Fibroblast of skin of back (primary cell): ENCODE measurements at places on chromosomes 6 and 20.

DNA sequence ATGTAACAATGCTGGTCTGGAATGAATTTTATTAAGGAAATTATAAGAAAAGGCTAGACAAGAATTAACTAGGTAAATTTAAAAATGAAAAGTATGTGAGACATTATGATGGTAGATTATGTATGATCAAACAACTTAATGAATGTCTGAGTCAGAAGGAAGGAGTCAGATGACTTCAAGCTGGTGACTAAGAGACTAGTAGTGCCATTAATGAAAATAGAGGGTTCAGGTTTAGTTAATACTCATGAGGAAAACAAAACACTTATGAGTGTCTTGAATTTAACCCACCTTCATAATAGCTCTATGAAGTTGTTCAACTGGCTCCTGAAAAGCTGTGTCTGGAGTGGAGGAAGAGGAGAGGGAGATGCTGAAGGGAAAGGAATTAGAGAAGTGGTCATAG lies 256.3 kb downstream of the ADGRB3 start:
- DNase-seq: peak; percentile 23

GRCh38 chr20:49539481-49540231 lies 28.3 kb downstream of the PTGIS start:
- DNase-seq: no peak

GRCh38 chr6:129667621-129668020 lies 42.4 kb downstream of the ARHGAP18 start:
- DNase-seq: peak; percentile 42

DNA sequence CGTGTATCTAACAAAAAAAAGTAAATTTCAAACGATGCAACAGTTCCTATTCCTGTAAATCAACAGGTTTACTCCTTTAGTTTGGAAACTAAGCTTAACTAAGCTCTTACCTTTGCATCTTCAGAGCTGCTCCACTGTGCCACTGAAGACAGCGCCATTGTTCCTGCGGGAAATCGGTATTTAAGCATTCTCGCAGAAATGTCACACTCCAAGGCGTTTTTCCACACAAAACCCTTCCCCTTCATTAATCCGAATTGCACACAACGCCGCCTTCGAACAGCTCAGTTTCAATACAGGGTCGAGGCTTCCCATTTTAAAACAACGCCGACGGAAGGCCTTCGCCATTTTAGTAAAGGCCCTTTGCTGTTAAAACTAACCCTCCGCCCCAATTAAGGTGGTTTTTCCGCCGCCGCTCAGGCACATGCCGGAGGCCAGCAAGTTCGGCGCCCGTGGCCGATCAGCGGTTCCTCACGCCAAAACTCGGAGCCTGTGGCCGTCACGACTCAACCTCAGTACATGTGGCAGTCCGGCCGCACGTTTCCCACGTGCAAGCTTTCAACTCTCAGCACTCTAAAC lies 35.4 kb upstream of the SYNCRIP start:
- no peak for DNase-seq

- DNase-seq: peak; percentile 41
Observed at GRCh38 chr6:2978923-2979322, 7.6 kb upstream of the SERPINB6 start.

GRCh38 chr6:56539527-56540105 lies 103.1 kb downstream of the DST start:
- DNase-seq: no peak

GRCh38 chr6:148375401-148375800 lies 32.8 kb downstream of the SASH1 start:
- DNase-seq: no peak

GRCh38 chr6:22025468-22026163 lies 271.2 kb downstream of the PRL start:
- peak; percentile 81 for DNase-seq

DNA sequence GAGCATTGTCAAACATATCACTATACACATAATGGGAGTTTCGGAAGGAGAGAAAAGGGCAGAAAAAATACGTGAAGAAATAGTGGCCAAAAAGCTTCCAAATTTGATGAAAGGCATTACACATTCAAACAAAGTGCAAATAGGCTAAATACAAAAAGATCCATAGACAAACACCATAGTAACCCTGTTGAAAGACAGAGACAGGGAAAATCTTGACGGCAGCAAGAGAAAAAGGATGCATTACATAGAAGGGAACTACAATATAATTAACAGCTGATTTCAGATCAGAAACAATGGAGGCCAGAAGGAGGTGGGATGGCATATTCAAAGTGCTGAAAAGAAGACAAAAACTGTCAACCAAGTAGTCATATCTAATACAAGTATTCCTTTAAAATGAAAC lies 170.8 kb downstream of the MRPL14 start:
- no peak for DNase-seq

DNA sequence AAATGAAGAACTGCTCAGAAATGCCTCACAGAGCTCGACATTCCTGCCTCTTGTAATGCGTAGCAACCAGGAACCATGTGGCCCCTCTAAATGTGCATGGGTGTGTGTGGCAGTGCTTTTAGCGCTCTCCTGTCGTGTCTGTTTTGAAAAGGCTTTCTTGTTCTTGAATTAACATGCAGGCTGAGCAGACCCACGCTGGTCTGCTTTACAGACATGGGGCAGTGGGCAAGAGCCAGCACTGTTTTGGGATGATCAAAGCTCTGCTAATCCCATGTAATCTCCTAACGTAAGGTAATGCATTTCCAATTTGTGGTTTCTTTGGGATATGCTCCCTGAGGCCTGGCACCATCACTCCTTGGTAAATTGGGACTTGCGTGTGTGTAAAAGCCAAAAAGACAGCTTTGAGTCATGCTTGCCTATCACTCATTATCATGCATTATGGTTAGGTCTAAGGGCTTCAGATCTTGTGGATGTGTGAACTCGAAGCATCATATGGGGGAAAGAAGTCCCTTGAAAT lies 11.8 kb downstream of the RIPOR2 start:
- no peak for DNase-seq

DNA sequence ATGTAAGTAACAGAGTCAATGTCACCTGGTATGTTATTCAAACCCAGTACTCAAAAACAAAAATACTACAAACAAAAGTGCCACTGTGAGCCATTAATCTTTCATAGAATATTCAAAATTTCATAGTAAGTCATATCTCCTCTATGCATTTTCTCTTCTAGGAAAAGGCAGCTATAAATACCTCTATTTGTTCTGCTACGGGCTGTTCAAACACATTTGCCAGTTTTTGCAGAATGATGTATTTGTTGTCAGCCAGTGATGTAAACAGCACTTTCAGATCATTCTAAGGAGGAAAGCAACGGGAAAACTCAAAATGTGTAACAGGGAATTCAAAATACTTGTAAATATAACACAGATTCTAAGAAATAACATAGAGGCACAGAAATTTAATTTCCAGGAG lies 388.2 kb downstream of the SYNE1 start:
- DNase-seq: no peak

- DNase-seq: no peak
Observed at GRCh38 chr6:48429021-48429420, 318.0 kb upstream of the PTCHD4 start.

DNA sequence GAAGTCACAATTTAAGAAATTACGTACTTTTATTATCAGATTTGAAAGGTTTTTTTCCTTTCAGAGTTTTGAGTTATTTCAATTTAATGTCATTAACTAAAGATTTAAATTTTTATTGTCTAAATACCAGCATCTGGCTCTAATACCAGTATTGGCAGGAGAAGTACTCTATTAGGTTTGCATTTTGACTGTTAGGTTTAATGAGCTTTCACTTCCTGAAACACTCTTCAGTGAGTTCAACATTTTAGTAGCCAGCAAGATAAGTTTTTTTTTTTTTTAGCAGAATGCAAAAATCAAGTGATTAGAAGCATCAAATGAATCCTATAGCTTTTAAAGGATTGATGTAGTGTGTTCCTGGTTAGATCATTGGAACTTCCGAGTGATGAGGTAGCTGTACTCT lies 34.0 kb upstream of the SCGN start:
- DNase-seq: no peak

DNA sequence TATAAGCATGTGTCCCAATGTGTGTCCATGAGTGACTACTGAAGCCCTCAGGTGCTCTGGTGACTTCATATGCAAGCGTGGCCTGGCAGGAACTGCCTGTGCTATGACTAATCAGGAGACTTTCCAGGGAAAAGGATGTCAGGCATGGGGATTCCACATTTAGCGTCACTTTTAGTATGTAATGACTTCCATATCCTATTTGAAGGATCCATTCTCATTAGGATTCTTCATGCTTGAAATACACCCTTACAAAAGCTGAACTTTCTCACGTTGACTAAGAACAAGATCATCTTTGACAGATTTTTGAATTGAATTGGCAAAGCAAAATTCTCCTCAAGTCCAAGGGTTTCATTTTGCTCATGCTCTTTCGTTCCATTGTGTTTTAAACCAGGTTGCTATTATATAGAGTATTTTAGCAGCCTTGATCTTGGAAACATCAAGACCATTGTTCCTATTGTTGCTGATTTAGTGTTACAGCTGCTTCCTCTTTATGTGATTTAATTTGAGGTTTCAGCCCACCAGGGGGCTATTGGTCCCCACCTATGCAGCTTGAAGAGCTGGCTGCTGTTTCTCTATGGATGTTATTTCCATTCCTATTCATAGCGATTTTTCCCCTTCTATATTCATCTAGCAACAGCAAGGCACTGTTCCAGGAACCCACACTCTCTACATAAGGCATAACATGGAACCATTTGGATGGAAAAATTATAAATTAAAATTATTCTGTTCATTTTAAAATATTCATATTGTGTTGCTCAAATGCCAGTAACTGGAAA lies 418.6 kb downstream of the CDKAL1 start:
- DNase-seq: peak; percentile 81
